ENCODE measurements at places on chromosomes 5 and 9.

GRCh38 chr5:5298841-5299541 is 123.5 kb upstream of the ICE1 start:
- DNase-seq, result no peak

DNA sequence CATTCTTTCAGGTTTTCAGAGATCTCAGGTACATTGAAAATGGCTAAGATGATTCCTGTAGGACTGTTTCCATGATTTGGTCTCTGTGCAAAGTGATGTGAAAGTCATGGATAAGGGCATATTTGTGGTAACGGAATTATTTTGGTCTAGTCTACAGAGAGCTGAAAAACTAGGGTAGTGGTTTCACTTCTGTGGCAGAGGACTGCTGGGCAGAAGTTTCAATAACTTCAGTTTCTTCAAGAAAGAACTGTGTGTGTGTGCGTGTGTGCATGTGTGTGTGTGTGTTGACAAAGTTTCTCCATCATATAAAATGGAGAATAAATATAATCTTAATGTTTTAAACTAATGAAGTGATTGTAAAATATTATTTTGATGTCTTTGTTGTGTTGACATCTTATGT is 4.3 kb downstream of the CNOT8 start:
- DNase-seq, result no peak

DNA sequence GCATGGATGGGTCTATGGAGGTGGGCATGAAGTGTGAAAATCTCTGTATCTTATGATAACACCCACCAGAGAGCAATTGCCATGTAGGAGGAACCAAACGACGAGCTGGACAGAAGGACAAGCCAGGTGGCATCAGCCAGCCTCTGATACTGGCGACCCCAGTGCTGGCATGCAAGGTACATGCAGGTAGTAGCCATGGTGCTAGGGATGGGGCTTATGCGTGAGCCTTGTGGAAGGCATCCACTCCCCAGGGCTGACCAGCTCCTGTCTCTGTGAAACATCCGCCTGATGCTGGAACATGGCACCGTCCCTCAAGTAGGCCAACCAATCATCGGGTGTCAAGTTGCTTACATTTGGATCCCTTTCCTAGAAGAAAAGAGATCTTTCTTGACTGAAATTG is 412.9 kb downstream of the GADD45G start:
- DNase-seq, result no peak

- peak; percentile 33 for DNase-seq
Observed at GRCh38 chr9:32703635-32704034, 68.2 kb upstream of the TAF1L start.

DNA sequence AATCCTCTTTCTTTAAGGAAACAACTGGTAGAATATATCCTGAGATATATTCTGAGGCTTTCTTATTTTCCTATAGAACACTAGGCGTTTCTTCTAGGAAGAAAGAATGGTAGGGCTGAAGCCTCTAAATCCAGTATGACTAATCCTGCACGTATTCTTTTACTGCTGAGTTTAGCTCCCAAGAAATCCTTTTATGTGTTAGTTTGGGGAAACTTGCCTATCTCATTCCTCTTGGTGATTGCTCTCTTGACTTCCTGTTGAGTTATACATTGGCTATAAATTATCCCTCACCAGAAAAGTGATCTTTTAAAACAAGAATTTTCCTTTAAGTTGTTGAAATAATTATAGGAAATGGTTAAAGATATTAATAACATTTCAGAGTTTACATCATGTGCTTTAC is 422.9 kb downstream of the TMEM161B start:
- DNase-seq, result no peak

- DNase-seq, result no peak
Observed at GRCh38 chr5:161273410-161273809, 273.1 kb downstream of the GABRB2 start.

DNA sequence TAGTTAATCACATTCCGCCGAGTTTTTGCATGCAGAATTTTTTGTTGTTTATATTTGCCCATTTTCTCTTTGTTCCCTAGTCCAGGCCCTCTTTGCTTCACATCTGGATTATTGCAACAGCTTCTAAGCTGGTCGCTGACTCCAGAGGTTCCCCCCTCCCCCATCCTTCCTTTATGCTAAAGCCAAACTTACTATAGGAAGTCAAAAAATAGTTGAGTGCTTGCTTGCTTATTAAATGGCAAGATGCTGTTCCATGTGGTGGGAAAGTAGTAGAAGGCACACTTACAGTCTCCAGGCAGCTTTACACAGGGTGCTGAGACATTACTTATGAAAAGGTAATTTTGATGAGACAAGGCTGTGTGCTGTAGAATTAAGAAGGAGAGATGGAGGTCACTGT is 1.3 kb downstream of the ZBTB34 start:
- peak; percentile 62 for DNase-seq

GRCh38 chr5:174159327-174160114 is 114.0 kb downstream of the NSG2 start:
- DNase-seq, result no peak

GRCh38 chr9:130406278-130406895 is 38.4 kb upstream of the ASS1 start:
- no peak for DNase-seq

DNA sequence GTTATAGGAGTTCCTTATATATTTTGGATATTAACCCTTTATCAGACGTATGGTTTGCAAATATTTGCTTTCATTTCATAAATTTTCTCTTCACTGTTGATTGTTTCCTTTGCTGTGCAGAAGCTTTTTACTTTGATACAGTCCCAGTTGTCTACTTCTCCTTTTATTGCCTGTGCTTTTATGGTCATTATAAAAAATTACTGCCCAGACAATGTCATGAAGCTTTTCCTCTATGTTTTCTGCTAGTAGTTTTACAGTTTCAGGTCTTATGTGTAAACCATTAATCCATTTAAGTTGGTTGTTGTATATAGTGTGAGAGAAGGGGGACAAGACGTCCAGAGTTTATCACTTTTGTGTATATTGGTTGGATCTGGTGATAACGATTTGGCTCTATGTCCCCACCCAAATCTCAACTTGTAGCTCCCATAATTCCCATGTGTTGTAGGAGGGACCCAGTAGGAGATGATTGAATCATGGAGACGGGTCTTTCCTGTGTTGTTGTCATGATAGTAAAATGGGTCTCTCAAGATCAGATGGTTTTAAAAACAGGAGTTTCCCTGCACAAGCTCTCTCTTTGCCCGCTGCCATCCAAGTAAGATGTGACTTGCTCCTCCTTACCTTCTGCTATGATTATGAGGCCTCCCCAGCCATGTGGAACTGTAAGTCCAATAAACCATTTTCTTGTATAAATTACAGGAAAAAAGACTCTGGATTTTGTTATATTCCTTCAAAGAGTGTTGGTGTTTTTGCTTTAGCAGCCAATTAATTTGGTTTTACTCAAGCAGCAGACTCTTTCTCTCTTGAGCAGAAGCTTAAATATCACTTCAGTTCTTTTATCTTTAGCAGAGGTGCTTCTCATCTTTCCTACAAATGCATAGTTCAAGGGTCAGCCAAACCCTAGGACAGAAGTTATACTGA is 13.7 kb downstream of the F2R start:
- DNase-seq, result no peak

DNA sequence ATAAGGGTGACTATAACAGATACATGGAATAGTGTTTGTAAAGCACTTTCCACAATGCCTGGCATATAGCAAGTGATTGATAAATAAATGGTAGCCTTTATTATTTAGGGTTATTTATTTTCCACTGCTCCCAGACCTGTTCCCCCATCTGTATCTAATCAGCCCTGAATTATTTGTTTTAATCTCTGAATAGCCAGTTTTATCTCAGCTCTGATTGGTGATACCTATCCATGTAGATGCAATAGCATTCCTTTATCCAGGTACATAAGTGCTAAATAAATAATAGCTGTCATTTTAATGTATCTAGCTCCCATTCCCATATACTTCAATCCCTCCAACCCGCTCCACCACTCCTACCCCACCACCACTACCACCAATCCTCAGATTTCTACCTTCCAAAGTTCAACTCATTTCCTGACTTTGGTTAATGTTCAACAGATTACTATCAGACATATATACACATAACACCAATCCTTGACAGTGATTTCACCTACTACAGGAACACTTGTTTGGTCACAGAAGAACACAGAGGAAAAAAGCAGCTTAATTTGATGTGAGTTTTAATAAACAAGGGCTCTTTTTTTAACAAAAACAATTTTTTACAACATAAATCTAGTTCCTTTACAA is 14.0 kb downstream of the PRKAA1 start:
- no peak for DNase-seq

- DNase-seq, result no peak
Observed at GRCh38 chr9:108776920-108777639, 78.7 kb downstream of the ACTL7B start.

DNA sequence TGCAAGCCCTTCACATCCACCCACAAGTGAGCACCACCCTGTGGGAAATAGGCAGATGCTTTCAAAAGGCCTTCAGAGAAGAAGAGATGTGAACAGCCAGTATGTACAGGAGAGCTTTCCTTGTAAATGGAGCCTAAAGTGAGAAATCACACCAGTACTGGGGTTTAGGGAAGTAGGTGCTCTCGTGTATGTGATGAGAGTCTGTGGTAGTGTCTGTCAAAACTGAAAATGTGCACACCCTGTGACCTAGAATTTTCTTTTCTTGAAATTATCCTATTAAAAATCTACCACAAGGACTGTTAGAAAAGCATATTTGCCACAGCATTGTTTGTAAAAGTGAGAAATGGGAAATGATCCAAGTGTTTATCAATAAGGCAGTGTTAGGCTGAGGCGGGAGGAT is 16.6 kb downstream of the OTULINL start:
- DNase-seq, result no peak
